Pancreas (tissue), 10 donors: ENCODE measurements at places on chromosomes 2 and 18.

DNA sequence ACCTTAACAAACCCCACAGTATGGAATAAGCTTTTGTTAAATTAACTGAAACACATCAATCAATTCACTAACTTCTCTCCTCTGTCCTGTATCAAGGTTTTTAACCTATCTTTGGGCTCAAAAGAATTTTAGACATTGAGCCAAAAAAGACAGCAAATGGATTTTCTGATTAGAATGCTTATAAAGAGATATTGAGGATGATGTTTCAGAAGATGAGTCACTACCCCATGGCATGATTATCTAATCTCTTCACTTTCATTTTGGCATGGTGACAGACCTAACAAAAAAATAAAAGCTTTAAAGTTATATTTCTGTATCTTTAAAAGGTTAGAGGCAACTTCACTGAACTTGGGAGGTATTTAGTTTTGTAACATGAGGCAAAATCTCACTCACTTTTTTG, 55.5 kb downstream of the SGPP2 start:
- DNase-seq: no peak

DNA sequence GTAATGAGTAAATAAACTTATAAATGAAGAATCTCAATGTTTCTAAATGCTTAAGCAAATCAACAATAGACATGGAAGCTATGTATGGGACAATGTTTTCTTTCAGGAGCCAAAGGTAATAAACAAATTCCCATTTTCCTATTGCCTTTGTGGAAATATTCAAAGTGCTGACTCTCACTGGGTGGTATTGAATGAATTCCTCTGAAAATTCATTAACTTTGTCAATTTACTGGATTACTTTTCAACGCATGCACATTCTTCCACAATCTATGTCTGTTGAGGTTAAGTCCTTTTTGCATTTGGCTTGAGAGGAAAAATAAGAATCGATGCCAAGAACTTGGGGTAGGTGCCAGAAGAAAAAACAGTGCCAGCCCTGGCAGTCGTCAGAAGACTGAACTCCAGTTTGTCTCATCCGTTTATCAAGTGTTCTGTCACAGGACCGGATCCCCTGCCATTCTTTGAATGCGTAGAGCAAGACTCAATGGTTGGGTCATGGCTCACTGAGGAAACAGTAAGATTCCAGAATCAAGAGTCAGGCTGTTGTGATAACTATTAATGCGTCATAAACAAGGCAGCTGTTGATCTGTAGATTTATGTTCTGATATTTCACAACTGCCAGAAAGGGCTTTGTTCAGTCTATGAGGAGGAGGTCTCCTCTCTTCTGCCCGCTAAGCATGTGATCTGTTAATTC, 133.3 kb downstream of the GFPT1 start:
- no peak for DNase-seq

DNA sequence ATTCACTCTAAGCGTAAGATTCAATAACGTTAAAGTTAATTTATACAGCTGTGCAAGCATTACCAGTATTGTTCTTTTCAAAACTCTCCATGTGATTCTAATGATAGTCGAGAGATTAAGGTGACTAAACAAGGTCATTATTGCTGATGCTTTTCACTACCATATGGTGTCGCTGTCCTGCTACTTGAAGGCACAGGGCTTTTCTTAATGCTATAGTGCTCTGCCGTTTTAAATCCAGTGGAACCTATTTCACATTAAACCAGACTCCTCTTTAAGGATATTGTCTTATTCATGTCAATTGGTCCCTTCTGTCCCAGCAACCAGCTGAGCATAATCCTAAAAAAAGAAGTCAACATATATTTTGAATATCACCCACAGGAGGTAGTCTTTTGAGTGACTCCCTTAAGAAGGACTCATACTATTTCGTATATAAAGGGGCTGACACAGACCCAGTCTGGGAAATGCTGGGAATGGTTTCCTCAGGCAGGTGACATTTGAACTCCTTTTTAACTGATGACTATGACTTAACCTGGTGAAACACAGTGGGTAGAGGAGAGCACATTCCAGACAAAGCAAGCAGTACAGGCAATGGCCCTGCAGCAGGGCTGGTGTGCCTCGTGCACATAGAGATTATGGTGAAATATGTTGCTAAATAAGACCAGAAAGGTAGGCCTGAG, 53.9 kb upstream of the CYTIP start:
- no peak for DNase-seq

DNA sequence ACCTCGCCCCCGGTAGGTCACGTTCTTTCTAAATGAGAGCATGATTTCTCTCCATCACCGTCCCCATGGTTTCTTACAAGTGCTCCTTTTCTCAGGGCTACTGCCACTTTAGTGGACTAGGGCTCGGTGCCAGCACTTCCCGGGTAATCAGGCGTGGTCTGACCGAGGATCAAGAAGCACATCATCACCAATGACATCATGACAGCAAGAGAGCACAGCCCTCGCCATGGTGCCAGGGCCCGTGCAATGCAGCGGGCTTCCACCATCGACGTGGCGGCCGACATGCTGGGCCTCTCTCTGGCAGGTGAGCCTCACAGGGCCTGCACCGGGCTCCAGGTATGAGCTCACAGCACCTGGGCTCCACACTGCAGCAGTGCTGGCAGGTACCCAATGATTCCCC, 75.2 kb downstream of the INPP4A start:
- no peak for DNase-seq

GRCh38 chr18:64882896-64883295, 734.0 kb upstream of the LINC00305 start:
- no peak for DNase-seq

DNA sequence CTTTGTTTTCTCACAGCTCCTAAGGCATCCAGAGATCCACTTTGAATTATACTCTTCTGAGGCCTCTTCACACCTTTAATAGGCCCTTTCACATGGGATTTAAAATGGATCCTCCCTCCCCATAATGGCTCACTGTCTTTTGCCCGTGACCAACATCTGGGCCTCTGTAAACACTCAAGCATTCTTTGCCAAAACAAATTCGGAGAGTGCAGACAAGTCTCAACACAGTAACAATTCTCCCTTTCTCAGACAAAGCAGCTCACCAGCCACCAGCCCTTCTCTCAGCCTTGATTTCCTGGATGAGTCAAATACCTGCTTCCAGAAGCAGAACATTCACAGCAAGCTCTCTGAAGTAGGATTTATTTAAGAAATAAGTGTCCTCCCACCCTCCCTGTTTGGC, 14.0 kb upstream of the IMP4 start:
- DNase-seq: no peak

DNA sequence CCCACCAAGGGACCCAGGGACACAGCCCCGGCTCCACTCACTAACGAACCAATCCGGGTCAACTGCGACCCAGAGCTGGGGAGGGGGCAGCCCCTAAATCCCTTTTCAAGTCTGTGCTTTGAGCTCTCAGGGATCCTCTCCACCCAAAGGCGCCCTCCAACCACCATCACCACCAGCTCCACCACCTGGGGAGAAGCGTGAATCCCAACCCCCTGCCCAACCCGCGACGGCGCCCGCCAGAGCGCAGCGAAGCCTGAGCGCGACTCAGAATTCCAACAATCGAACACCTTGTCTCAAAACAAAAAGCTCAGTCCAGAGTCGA, 497 bp downstream of the DSC3 start:
- no peak for DNase-seq

- DNase-seq: no peak
Observed at GRCh38 chr2:25173719-25174118, 5.3 kb upstream of the POMC start.

DNA sequence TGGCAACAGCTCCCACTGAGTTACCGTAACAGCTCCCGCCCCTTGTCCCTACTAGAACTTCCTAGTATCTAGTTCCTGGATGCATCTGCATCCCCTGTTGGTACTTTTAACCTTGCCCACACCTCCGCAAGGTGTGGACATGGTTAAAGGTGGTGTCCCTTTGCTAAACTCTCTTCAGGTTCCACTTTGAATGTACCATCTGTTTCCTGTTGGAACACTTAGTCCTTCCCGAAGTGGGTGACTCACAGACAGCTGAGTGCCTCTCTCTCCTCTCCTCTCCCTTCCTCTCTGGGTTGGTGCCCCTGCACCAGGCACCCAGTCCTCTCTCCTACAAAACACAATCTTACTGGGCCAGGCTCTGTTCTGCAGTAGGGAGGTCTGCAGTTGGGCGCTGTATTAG, 19.6 kb upstream of the REL start:
- no peak for DNase-seq

DNA sequence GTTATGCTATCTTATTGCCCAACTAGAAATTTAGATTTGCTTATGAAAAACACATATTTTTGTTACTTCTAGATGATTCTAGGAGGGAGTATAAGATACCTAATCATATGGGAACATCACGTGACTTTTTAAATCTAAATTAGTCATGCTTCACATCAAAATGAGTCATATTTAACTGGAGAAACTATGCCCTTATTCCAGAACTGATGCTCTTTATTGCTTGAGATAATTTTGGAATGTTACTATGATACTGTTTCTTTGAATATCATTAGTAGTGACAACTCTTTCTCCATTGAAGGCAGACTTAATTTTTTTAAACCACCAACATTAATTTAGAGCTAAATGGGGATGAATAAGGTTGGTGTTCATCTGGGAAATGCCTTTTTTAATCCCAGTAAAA, 19.9 kb upstream of the ELAC1 start:
- no peak for DNase-seq

GRCh38 chr2:43136876-43137275, 89.5 kb downstream of the ZFP36L2 start:
- DNase-seq: no peak

DNA sequence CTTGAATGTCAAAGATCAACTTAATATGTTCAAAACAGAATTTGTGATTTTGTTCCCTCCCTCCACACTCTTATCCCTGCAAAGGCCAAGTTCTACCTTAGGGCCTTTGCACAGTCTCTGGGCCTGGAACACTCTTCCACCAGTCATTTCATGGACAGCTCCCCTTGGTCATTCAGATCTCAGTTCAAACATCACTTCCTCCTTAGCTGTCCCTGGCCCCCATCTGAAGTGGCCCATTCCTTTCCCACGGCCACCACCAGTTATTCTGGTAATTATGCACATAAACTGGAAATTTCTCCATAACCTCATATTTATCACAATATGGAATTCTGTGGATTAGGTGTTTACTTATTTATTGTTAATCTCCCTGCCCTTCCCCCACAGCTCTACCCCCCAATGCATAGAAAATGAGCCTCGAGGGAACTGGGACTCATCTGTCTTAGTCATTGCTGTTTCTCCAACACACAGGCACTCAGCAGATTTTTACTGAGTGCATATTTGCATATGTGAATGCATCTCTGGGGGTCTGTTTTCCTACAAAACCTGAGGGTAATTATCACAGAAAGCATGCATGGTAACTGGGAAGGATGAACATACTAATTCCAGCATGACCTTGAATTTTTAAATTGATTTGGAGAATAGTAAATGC, 35.5 kb upstream of the SPTBN1 start:
- no peak for DNase-seq

DNA sequence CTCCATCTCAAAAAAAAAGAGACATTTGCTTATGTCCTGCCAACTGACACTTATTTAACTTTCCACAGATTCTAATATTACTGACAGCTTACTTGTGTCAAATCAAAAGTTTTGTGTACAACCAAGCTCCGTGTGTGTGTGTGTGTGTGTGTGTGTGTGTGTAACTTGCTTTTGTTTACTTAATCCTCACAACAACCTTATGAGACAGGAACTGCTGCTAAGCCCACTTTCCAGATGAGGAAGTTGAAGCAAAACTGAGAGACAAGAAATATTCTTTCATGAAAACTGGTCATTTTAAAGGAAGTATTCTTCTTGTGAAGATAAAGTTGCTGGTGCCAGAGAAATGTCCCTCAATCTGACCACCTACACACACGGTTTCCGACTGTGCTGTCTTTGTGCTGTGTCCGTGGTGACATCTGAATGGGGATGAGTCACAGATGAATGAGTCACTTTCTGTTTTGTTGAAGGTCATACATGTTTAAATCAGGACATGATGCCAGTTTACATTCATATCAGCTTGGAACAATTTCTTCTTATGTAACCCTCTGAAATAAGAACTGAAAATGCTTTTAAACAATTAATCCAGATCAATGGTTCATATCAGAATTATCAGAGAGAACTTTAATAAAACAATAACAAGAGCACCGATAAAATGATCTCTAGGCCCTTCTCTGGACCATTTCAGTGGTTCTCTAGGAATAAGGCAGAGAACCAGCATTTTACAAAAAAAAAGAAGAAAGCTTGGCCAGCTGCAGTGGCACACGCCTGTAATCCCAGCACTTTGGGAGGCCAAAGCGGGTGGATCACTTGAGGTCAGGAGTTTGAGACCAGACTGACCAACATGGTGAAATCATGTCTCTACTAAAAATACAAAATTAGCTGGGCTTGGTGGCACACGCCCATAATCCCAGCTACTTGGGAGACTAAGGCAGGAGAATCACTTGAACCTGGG, 95.5 kb downstream of the THNSL2 start:
- no peak for DNase-seq

- DNase-seq: no peak
Observed at GRCh38 chr2:43572244-43572643, 23.6 kb downstream of the THADA start.

- DNase-seq: no peak
Observed at GRCh38 chr2:75862547-75862946, 151.8 kb upstream of the GCFC2 start.

DNA sequence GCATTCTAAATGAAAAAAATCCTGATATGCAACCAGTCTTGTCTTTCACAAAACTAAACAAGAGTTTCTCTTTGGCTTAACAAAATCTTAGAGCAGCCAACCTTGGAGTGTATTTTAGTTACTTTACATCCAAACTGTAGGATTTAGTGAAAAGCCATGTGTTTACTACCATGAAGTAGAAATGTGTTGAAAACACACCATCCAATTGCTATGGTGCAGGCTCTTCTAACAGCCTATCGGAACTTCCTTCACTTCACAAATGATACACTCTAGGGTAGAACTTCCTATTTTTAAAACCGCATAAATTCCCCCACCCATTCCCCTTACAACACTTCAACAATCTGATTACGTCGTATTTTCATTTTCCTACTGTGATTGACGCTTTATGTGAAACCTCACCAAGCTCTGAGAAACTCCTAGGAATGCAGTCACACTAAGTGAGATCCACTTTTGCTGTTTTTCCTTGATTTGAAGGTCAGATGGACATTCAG, 74.4 kb upstream of the MAP4K4 start:
- no peak for DNase-seq

DNA sequence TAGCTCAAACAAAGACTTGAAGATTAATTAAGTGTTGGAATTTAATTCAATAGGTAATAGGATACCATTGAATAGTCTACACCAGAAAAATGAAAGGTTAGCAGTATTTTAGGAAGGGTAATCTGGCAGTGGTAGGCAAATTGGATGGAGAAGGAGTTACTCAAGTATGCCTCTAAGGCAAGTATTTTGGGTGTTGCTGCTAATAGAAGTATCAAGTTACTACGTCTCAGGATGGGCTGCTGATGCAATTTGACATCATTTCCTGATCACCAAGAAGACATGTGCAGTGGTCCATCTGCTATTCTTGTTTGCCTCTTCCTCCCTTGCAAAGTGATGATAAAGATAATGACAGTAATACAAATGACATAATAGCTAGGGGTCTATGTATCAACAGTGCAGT, 485.3 kb downstream of the TGIF1 start:
- DNase-seq: no peak

- DNase-seq: peak; percentile 82
Observed at GRCh38 chr2:42926434-42927333, 134.3 kb upstream of the HAAO start.

GRCh38 chr2:133624551-133624950, 56.3 kb upstream of the NCKAP5 start:
- DNase-seq: no peak

- no peak for DNase-seq
Observed at GRCh38 chr2:146894514-146894913, 950.3 kb upstream of the ACVR2A start.
